ENCODE measurements at places on chromosomes 12 and 14. TPM values are rescaled to one million over a fixed set of nuclear protein-coding genes. Genes with fewer than 3 reads are reported as not detected.

DNA sequence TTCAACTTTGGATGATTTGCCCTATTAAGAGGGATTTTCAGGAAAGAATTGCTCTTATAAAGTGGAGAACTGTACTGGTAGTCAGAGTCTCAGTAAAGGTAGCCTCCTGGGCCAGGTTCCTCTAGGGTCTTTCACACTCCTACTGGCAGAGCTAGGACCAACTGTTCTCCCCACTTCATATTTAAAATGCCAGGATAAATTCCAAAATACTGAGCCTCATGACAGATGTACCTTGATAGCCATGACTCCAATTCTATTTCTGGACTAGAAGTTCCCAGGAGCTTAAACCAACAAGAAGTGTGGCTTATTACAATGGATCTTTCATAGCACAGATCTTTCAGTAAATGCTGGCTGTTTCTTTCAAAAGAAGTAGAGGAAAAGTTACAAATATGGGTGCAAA lies 126.5 kb downstream of the C12orf75 start:
- DNase-seq = no peak

- DNase-seq = no peak
These were observed 27.5 kb downstream of the HVCN1 start for GRCh38 chr12:110661337-110661972.

DNA sequence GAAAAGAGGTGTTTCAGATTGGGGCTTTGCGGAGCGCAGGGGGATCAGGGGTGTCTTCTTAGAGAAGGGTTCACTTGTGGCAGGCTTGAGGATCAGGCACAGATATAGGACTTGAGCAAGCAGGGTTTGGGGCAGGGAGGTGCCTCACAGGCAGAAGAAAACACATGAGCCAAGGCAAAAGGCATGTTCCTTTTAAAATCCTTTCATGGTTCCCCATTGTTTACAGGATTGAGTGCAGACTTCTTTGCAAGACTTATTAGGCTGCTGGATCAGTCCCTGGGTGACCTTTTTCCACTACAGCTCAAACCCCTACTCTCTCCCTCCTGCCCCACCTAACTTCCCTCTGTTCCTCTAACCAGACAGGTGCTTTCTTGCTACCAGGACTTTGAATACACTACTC lies 19.7 kb downstream of the HSPB8 start:
- no peak for DNase-seq

DNA sequence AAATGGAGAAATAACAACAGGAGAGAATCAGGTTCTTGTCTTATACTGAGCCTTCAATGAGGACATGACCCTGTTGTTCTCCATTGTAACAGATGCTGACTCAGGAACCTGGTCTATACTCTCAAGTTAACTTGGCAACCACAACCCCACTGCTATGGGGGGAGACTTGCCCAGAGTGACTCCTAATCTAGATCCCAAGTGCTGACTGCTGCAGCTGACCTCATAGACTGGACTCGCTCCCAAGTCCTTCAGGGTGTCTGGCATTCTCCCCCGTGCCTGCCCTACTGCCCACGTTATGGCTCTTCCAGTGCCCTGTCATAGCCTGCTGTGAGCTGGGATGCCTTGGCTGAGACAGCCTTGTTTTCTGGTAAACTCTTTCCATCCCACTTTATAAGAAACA lies 37.1 kb downstream of the NID2 start:
- no peak for DNase-seq

- DNase-seq = no peak
These were observed 190.4 kb upstream of the BCL2L14 start for GRCh38 chr12:11880381-11880780.

- peak; percentile 83 for DNase-seq
These were observed 22.2 kb downstream of the MANSC1 start for GRCh38 chr12:12327802-12328201.

- DNase-seq = no peak
These were observed 8.2 kb upstream of the MMP19 start for GRCh38 chr12:55850893-55851292.

GRCh38 chr14:24815543-24815942 lies 181.6 kb upstream of the GZMB start:
- DNase-seq = no peak

DNA sequence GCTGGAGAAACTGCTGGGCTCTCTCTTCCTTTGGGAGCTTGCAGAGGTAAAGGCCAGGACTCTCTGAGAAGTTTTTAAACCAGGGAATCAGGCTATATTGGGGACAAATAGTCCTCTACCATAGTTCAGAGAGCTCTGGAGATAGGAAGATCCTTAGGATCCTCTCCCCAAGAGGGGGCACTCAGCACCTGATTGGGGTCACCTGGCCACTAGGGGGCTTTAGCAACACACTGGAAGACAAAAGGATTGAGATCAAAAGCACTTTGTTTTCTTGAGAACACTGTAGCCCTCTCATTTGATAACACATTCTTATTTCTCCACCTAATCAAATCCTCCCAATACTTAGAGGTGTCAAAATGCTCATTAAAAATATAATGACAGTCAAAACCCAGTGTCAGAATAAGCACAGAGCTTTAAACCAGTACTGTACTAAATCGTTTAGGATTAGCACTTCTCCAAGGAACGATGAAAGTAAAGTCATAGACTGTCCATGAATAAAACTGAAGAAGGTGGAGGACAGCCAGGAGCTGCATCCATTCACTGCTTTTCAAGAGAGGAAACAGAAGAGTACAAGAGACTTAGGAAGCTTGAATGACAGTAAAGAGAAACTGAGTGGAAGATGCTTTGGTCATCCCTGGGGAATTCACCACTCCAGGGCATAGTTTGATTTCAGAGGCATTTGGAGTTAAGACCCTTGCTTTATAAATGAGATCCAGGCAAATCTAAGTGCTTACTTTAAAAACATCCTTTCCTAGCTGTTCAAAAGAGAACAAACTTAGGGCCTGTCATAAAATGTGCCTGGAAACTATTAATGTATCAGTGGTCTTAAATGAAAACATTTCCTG lies 26.5 kb downstream of the BMP4 start:
- peak; percentile 62 for DNase-seq

- peak; percentile 34 for DNase-seq
These were observed 118.5 kb upstream of the C14orf180 start for GRCh38 chr14:104460791-104461651.

DNA sequence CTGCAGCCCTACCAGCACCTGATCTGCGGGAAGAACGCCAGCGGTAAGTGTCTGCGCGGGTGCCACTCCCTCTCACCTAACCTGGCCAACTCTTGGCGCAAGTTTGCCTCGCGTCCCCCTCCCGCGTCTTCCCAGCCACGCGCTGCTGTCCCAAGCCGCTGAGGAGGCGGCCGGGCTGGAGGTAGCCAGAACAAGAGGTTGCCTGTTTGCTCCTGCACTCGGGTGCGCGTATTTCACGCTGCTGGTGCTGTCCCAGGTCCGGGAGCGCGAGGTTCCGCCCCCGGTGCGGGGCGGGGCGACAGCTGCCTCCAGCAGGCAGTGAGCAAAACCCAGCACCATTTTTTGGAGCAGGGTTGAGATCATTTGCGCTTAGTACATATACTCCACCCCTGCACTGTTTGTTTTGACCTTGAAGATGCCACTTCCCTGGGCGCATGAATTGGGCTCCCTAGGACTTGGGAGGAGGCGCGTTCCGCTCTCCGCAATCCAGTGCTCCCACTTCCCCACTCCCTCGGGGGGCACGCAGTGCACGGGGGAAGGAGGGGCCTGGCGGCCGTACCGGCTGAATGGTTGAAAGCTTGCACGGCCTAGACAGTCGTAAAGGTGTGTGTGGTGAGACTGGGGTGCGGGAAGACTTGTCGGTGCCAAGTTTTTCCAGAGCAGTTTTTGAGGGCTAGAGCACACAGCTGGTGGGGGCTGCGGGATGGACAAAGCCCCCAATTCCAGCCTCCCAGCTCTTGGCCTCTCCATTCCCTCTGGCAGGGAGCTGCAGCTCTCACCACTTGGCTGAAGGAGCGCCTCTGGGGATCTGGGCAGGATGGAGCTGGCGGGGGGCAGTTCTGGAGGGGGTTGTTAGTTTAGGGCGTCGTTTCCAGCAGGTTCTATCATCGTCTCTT lies 226.9 kb upstream of the CRY1 start:
- peak; percentile 32 for DNase-seq

DNA sequence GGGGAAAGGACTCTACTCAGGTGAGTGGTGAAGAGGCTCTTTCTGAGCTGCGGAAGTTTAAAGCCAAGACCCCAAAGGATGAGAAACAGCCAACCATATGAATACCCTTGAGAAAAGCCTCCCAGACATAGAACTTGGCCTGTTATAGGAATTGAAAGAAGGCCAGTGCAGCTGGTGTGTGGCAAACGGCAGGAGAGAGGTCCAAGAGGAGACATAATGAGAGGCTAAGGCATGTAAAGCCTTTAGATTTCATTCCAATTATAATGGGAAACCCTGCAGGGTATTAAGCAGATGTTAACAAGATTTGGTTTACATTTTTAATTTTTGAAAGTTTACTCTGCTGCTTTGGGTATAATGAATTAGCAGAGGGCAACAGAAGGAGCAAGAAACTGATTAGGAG lies 552.1 kb upstream of the FBXO33 start:
- no peak for DNase-seq

GRCh38 chr12:110344657-110345056 lies 58.9 kb downstream of the ANAPC7 start:
- DNase-seq = no peak

DNA sequence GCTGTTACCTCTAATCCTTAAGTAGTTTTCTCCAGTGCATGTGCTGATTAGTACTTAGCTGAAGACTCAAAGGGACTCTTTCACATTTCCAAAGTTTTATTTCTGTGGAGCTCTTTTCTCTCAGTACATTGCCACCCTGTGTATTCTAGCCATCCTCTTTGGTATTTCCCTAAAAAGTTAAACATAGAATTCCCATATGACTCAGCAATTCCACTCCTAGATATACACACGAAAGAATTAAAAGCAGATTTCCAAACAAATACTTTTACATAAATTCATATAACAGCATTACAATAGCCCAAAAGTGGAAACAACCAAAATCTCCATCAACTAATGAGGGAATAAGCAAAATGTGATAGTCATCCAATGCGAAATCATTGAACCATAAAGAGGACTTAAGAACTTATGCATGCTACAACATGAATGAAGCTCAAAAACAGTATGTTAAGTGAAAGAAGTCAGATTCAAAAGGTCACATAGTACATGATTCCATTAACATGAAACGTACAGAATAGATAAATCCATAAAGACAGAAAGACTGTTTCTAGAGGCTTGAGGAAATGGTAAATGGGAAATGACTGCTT lies 9.0 kb upstream of the NOVA1 start:
- no peak for DNase-seq

DNA sequence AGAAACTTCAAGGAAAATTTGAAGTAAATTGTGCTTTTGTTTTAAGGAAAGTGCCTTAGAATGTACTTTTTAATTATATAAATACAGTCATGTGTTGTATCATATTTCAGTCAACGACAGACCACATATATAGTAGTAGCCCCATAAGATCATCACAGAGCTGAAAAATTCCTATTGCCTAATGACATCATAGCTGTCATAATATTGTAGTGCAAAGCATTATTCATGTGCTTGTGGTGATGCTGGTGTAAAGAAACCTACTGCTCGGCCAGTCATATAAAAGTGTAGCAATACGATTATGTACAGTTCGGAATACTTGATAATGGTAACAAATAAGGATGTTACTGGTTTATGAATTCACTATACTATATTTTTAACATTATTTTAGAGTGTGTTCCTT lies 198.9 kb upstream of the SLC16A7 start:
- DNase-seq = no peak

- peak; percentile 15 for DNase-seq
These were observed 232.0 kb upstream of the TMTC1 start for GRCh38 chr12:30015631-30016337.

- DNase-seq = no peak
These were observed 97.5 kb upstream of the SINHCAF start for GRCh38 chr12:31423405-31423804.

GRCh38 chr12:57813971-57814772 lies 4.4 kb downstream of the AVIL start:
- no peak for DNase-seq

GRCh38 chr12:44389896-44390295 lies 486.2 kb downstream of the NELL2 start:
- DNase-seq = no peak

GRCh38 chr12:91991399-91992187 lies 154.1 kb downstream of the BTG1 start:
- no peak for DNase-seq

GRCh38 chr12:124726596-124727263 lies 136.9 kb downstream of the SCARB1 start:
- no peak for DNase-seq

DNA sequence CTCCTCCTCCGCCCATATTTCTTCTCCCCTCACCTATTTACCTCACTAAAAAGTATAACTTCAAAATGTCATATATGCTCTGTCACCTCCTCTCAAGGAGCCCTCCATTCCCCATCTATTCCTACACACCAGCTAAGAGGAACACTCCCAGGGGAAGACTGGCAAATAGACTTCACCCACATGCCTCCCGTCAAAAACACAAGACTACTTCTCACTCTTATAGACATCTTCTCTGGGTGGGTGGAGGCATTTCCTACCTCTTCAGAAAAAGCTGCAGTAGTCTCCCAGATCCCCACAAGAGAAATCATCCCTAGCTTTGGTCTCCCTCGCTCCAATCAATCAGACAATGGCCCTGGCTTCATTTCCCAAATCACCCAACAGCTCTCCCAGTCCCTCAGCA lies 66.2 kb downstream of the MOK start:
- no peak for DNase-seq

- DNase-seq = peak; percentile 53
These were observed 88.8 kb downstream of the GALNT8 start for GRCh38 chr12:4809013-4809448.

DNA sequence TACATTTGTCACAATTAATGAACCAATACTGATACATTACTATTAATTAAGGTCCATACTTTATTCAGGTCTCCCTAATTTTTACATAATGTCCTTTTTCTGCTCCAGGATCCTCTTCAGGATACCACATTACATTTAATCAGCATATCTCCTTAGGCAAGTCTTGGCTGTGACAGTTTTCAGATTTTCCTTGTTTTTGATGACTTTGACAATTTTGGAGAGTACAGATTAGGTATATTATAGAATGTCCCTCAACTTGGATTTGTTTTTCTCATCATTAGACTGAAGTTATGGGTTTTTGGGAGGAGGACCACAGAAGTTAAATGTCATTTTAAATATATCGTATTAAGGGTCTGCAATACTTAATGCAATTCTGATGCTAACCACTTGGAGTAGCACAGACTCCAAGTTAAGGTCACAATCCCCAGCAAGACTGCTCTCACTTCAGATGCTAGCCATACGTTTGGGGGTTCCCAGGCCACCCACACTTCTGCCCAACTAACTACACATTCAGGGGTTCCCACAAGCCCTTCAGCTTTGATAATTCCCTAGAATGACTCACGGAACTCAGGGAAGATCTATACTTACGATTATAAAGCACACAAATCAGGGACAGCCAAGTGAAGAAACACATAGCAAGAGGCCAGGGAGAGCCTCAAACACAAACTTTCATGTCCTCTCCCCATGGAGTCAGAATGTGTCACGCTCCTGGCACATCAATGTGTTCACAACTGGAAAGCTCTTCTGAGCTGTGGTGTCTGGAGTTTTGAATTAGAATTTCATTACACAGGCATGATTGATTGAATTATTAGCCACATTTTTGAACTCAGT lies 17.0 kb upstream of the NUBPL start:
- DNase-seq = no peak

LRP1 gene
- 48.5 TPM for total RNA-seq

PPP1R36 gene
- total RNA-seq = 0.23 TPM

NOVA1 gene
- 2.7 TPM for total RNA-seq

SDR39U1 gene
- total RNA-seq = 34.1 TPM

RNU4-1 gene
- under 0.01 TPM for total RNA-seq

SCNN1A gene
- total RNA-seq = 21.7 TPM

CMKLR1 gene
- 2.2 TPM for total RNA-seq

OTUB2 gene
- total RNA-seq = 2.7 TPM

JAG2 gene
- total RNA-seq = 2.0 TPM

GLT1D1 gene
- total RNA-seq = 1.8 TPM

CLSTN3 gene
- total RNA-seq = 38.0 TPM

FGF6 gene
- total RNA-seq = not detected

Data from hepatocyte (in vitro differentiated cells).